ENCODE measurements at places on chromosomes 2 and 18.

- peaks cover under 1% of the 10 kb centered on the region for H3K36me3 ChIP-seq
- no peaks in the 10 kb centered on the region for H3K4me1 ChIP-seq
- DNase-seq: no peak
- H3K4me3 ChIP-seq: no peak overlapping the region
Measured at GRCh38 chr2:75787532-75788132, 76.9 kb upstream of the GCFC2 start.

- H3K36me3 ChIP-seq: peaks cover 16% of the 10 kb centered on the region
- no peak overlapping the region for H3K4me3 ChIP-seq
- DNase-seq: no peak
- H3K27ac ChIP-seq: peak overlapping the region; percentile 82
- H3K4me1 ChIP-seq: peaks cover 56% of the 10 kb centered on the region
Measured at GRCh38 chr2:112640800-112641675, 4.7 kb upstream of the SLC20A1 start.

DNA sequence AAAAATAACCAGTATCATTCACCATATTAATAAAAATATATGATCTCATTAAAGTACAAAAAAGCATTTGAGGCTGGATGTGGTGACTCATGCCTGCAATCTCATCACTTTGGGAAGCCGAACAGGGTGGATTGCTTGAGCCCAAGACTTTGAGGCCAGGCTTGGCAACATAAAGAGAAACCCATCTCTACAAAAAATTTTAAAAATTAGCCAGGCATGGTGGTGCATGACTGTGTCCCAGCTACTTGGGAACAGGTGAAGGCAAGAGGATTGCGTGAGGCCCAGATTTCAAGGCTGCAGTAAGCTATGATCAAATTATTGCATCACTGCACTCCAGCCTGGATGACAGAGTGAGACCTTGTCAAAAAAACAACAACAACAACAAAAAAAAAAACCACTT, 75.9 kb downstream of the RAD51AP2 start:
- no peaks in the 10 kb centered on the region for H3K36me3 ChIP-seq
- H3K27ac ChIP-seq: no peak overlapping the region
- H3K4me1 ChIP-seq: no peaks in the 10 kb centered on the region
- DNase-seq: no peak

DNA sequence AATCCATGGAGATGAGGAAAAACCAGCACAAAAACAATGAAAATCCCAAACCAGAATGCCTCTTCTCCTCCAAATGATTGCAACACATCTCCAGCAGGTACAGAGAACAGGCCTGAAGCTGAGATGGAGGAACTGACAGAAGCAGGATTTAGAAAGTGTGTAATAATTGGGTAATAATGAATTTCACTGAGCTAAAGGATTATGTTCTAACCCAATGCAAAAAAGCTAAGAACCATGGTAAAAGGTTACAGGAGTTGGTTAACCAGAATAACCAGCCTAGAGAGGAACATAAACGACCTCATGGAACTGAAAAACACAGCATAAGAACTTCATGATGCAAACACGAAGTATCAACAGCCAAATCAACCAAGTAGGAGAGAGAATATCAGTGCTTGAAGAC, 13.7 kb upstream of the SERPINB11 start:
- DNase-seq: no peak
- no peaks in the 10 kb centered on the region for H3K4me1 ChIP-seq
- H3K27ac ChIP-seq: no peak overlapping the region
- H3K36me3 ChIP-seq: no peaks in the 10 kb centered on the region
- H3K4me3 ChIP-seq: no peak overlapping the region

DNA sequence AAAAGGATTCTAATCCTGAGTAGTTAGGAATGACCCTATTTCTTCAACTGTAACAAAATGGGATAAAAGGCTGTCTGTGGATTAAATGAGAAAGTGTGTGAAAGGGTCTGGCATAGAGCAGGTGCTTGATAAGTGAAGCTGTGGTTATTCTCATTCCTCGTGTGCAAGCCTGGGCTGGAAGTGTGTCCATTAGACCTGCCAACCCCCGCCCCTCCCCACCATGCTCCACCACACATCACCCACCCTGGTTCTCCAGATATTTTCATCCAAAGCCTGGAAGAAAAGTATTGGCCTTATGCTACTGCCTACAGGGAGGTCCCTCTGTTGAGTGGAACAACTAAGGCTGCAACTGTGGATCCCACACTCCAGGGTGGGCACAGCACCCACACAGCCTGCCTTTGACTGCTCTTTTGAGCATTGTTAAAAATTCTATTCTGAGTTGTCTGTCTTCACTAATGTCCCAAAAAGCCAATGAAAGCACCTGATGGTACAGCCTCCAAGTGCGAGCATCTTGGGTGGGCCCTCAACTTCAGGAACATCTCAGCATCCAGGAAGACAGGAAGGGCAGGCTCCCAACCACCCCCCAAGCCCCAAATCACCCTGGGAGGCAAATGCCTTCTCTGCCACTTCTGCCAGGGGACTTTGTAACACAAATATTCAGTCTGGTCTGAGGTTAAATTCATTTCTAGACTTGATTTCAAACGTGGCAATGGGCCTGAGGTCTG, 102.8 kb upstream of the PPP1CB start:
- H3K4me3 ChIP-seq: no peak overlapping the region
- H3K27ac ChIP-seq: no peak overlapping the region
- peaks cover 2% of the 10 kb centered on the region for H3K36me3 ChIP-seq
- no peaks in the 10 kb centered on the region for H3K27me3 ChIP-seq
- no peak for DNase-seq

- peaks cover 42% of the 10 kb centered on the region for H3K36me3 ChIP-seq
- no peaks in the 10 kb centered on the region for H3K27me3 ChIP-seq
- no peak for DNase-seq
- peak overlapping the region; percentile 80 for H3K4me3 ChIP-seq
- H3K4me1 ChIP-seq: peaks cover 73% of the 10 kb centered on the region
- peak overlapping the region; percentile 100 for H3K27ac ChIP-seq
Measured at GRCh38 chr2:86037795-86038192, 67.9 kb downstream of the POLR1A start.

- H3K4me3 ChIP-seq: no peak overlapping the region
- H3K4me1 ChIP-seq: peaks cover 16% of the 10 kb centered on the region
- no peak for DNase-seq
- no peak overlapping the region for H3K27ac ChIP-seq
Measured at GRCh38 chr2:120044336-120044735, 31.5 kb downstream of the EPB41L5 start.

GRCh38 chr18:11522992-11523391, 86.4 kb upstream of the SLC35G4 start:
- DNase-seq: no peak
- H3K27ac ChIP-seq: no peak overlapping the region
- H3K4me1 ChIP-seq: no peaks in the 10 kb centered on the region
- H3K27me3 ChIP-seq: peaks cover 9% of the 10 kb centered on the region

DNA sequence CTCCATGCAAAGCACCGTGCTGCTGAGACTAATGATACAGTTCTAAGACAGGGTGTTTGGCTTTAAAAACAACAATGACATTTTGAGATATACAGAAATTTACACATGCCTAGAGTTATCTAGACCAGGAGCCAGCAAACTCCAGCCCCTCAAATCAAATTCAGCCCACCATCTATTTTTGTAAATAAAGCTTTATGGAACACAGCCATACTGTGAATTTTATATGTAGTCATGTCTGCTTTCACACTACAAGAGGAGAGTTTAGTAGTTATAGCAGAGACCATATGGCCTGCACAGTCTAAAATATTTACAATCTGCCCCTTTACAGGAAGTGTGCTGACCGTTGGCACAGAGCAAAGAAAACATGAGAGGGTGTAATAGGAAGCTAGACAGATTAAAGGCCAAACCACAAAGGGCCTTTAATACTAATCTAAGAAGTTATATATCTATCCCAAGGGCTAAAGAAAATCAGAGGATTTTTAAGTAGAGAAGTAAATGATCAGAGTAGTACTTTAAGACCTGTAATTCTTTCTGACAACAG, 39.4 kb downstream of the NBAS start:
- no peaks in the 10 kb centered on the region for H3K27me3 ChIP-seq
- DNase-seq: no peak

- peak overlapping the region; percentile 38 for H3K4me3 ChIP-seq
- no peaks in the 10 kb centered on the region for H3K36me3 ChIP-seq
- DNase-seq: no peak
- peaks cover 32% of the 10 kb centered on the region for H3K4me1 ChIP-seq
- peak overlapping the region; percentile 70 for H3K27ac ChIP-seq
Measured at GRCh38 chr2:160484859-160485520, 8.6 kb downstream of the RBMS1 start.

GRCh38 chr2:225033440-225034318, 8.6 kb downstream of the DOCK10 start:
- DNase-seq: no peak
- H3K36me3 ChIP-seq: peaks cover 10% of the 10 kb centered on the region
- H3K27ac ChIP-seq: no peak overlapping the region
- H3K4me3 ChIP-seq: no peak overlapping the region

DNA sequence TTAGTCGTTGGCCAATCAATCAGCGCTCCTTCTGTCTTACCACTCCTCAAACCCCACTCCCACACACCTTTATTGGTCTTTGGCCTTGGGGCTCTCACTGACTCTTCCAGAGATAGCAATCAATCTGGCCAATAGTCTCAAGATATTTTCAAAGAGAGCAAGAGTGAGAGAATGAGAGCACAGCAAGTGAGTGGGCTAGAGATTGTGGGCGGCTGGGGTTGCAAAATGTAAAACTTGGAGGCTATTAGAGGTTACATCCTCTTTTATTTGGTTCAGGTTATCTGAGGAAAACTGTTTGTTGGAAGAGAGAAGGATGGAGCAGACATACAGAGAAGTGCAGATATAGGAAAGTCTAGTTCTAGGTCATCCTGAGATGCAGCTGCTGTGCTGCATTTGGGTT, 32.8 kb downstream of the TACR1 start:
- H3K4me3 ChIP-seq: no peak overlapping the region
- H3K27ac ChIP-seq: no peak overlapping the region
- DNase-seq: no peak
- H3K4me1 ChIP-seq: no peaks in the 10 kb centered on the region
- H3K36me3 ChIP-seq: no peaks in the 10 kb centered on the region

GRCh38 chr2:123693836-123694235, 331.3 kb upstream of the CNTNAP5 start:
- peaks cover 2% of the 10 kb centered on the region for H3K36me3 ChIP-seq
- DNase-seq: no peak
- H3K4me3 ChIP-seq: no peak overlapping the region
- no peaks in the 10 kb centered on the region for H3K4me1 ChIP-seq
- no peaks in the 10 kb centered on the region for H3K27me3 ChIP-seq

DNA sequence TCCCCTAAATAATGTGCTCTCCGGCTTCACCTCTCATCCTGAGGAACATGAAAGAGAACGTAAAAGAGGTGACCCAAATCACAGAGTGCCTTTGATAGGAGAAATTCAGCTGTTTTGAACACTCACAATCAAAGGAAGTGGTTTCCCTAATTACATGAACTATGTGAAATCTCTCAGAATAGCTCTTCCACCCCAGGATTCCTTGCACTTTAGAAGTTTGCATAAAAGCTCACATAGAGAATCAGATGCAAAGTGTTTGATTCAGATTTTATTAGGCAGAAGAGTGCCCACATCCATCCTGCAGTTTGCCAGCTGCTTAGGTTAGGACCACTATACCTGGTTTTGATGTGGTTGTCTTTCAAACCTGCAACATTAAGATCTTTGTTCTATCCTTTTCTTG, 61.0 kb downstream of the MAP3K20 start:
- no peaks in the 10 kb centered on the region for H3K36me3 ChIP-seq
- no peak for DNase-seq
- no peak overlapping the region for H3K27ac ChIP-seq

- H3K4me3 ChIP-seq: no peak overlapping the region
- no peaks in the 10 kb centered on the region for H3K27me3 ChIP-seq
- no peaks in the 10 kb centered on the region for H3K36me3 ChIP-seq
- no peak overlapping the region for H3K27ac ChIP-seq
Measured at GRCh38 chr2:219870041-219870440, 242.6 kb downstream of the SLC4A3 start.

GRCh38 chr2:33209976-33210375, 263.2 kb downstream of the LTBP1 start:
- no peaks in the 10 kb centered on the region for H3K4me1 ChIP-seq
- no peaks in the 10 kb centered on the region for H3K27me3 ChIP-seq
- H3K36me3 ChIP-seq: no peaks in the 10 kb centered on the region
- DNase-seq: no peak
- H3K27ac ChIP-seq: no peak overlapping the region

GRCh38 chr2:14127765-14128164, 504.8 kb upstream of the LRATD1 start:
- DNase-seq: no peak
- H3K27ac ChIP-seq: no peak overlapping the region
- no peaks in the 10 kb centered on the region for H3K27me3 ChIP-seq
- no peaks in the 10 kb centered on the region for H3K4me1 ChIP-seq
- H3K4me3 ChIP-seq: no peak overlapping the region

- no peak overlapping the region for H3K27ac ChIP-seq
- H3K27me3 ChIP-seq: no peaks in the 10 kb centered on the region
- no peak overlapping the region for H3K4me3 ChIP-seq
- no peak for DNase-seq
Measured at GRCh38 chr18:23889907-23890306, 124.6 kb upstream of the TTC39C start.

GRCh38 chr2:102342888-102343287, 12.7 kb upstream of the IL18R1 start:
- H3K4me3 ChIP-seq: no peak overlapping the region
- H3K27ac ChIP-seq: no peak overlapping the region
- no peaks in the 10 kb centered on the region for H3K4me1 ChIP-seq

- no peaks in the 10 kb centered on the region for H3K36me3 ChIP-seq
- H3K27ac ChIP-seq: no peak overlapping the region
- no peak for DNase-seq
- no peak overlapping the region for H3K4me3 ChIP-seq
- H3K4me1 ChIP-seq: no peaks in the 10 kb centered on the region
Measured at GRCh38 chr2:179711375-179711774, 150.0 kb downstream of the ZNF385B start.

DNA sequence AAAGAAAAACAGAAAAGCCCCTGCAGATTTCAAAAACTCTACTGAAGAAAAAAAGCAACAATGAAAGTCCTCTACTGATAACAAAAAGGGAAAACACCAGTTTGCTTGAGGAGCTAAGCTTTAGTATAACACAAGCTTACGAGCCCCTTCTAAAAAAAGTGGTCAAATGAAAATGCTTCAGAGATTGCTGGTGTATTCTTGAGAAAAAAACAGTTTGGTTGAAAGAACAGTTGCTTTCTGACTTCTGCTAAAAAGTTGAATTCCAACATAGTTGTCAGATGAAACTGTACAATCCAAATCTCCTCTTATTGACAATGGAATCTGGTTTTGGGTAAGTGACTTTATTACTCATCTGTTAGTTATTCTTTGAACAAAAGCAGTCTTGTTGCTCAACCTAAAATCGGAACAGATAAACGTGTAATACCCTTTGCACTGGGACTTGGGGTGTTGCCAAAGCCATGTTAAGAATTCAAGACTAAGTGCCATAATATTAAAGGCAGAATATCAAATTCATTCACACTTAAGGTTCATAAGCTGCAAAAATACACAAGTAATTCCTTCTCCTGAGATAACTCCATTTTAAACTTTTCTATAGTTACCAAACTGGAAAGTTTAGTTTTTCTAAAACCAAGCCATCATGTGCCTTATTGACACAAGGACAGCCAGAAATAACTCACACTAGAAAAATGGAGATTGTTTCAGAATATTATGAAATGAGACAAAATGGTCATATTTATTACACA, 45.3 kb upstream of the SPAG16 start:
- peaks cover 5% of the 10 kb centered on the region for H3K4me1 ChIP-seq
- H3K27ac ChIP-seq: no peak overlapping the region
- peak overlapping the region; percentile 41 for H3K4me3 ChIP-seq
- no peaks in the 10 kb centered on the region for H3K36me3 ChIP-seq
- no peak for DNase-seq

Data from central memory CD8-positive, alpha-beta T cell (primary cell).